D721Med (cell line): ENCODE measurements at places on chromosomes 5 and 9.

- DNase-seq, result no peak
These were observed 527.0 kb upstream of the TUSC1 start for GRCh38 chr9:26205261-26205660.

DNA sequence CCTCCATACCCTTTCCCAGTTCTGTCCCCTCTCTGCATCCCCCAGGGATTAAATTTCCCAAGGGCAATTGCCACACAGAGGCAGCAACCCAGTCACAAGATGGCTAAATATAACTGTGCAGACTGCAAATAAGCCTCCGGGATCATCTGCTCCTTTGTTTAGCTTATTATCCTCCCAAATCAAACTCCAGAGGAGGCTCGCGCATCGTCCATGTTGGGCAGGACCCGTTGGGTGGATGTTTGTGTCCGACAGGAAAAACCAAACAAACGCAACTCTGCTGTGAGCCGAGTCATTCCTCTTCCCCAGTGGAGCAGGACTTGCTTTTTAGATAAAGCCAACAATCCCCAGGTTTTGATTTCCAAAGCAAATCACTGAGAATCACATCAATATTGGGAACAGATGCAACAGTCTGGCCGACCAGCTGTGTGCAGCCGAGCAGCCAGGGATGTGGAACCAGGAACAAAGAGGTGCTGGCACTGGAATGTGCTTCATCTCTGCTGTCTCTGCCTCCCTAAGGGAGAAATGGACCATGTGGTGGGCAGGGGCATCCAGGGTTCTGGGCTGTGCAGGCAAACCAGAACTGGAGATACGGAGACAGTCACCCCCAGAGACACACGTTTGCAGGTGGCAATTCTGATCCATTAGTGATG lies 89.8 kb downstream of the PTTG1 start:
- DNase-seq, result no peak

DNA sequence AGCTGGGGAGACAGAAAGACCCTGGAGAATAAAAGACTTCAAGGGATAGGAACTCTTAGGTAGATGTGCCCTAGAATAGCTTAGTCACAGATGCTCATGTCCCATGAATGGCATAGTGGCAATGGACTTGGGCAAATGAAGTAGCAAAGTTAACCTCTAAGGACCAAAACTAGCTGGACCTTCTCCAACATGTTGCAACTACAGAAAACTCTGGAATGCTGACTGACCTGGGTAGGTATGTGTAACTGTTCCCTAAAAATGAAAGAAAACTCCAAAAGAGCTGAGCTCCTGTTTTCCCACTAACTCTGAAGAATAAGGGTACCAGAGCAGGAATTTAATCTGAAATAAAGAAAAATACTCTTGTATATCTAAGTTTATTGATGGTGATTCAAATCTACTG lies 12.5 kb upstream of the LPAR1 start:
- DNase-seq, result no peak

DNA sequence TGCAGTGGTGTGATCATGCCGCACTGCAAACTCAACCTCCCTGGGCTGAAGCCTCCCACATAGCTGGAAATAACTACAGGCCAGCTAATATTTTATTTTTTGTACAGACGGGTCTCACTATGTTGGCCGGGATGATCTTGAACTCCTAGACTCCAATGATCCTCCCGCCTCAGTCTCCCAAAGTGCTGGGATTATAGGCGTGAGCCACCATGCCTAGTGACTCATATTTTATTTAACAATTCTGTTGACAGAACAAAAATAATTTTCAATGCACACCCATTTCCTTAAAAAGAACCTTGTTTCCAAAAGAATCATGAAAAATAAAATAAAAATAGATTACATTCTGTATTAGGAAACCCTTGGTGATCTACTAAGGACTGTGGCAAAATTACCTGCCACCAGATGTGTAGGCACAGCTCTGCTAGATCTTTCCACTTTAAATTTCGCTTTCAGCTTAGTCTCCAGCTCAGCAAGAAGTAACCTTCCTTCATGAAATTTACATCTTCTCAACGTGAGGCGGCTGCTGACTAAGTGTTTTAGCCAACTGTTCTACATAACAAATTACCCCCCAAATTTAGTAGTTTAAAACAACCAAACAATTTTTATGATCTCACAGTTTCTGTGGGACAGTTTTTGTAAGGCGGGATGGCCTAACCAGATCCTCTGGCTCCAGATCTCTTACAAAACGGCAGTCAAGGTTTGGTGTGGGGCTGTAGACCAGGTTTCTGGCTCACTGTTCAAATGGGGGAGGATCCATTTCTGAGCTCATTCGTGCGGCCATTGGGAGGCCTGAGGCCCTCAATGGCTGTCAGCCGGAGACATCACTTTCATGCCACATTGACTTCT lies 32.6 kb upstream of the GOLPH3 start:
- no peak for DNase-seq

- no peak for DNase-seq
These were observed 292.5 kb downstream of the PARP8 start for GRCh38 chr5:50958852-50959457.

- DNase-seq, result no peak
These were observed 14.8 kb upstream of the MEF2C start for GRCh38 chr5:88897748-88898147.

- no peak for DNase-seq
These were observed 96.6 kb upstream of the DMRT1 start for GRCh38 chr9:744790-745484.

DNA sequence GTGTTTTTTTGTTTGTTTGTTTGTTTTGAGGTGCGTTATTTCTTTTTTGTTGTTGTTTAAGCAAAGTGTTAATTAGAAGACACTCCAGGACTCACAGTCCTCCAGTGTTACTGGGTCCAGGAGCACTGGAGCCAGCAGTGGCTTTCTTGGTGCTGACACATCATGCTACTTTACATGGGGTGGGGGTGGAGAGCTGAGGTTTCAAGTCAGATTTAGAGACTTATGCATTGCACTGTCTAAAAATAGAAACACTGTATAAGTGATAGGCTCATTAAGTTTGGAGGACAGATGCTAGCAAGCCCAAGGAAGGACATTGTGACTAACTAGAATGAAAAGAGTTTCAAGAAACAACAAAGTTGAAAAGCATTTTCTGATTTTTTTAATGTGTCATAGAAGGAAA lies 2209.2 kb downstream of the MAT2B start:
- no peak for DNase-seq

- no peak for DNase-seq
These were observed 124.5 kb downstream of the PDZD2 start for GRCh38 chr5:31763424-31763823.

DNA sequence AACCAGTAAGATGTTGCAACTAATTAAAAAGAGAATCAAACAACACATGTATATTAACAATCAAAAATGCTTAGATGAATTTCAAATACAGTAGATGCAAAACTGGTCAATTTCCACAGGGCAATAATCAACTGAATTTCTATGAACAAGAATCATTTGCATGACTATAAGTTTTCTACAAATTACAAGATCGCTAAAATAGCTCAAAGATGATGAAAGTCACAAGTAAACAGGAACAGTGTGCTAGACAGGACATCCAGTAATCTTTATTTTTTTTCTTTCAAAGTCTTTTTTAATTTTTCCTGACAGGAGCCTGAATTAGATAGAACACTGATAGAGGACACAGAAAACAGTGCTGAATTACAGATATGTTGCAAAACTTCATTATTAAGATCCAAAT lies 608.2 kb upstream of the DAB2 start:
- DNase-seq, result no peak

DNA sequence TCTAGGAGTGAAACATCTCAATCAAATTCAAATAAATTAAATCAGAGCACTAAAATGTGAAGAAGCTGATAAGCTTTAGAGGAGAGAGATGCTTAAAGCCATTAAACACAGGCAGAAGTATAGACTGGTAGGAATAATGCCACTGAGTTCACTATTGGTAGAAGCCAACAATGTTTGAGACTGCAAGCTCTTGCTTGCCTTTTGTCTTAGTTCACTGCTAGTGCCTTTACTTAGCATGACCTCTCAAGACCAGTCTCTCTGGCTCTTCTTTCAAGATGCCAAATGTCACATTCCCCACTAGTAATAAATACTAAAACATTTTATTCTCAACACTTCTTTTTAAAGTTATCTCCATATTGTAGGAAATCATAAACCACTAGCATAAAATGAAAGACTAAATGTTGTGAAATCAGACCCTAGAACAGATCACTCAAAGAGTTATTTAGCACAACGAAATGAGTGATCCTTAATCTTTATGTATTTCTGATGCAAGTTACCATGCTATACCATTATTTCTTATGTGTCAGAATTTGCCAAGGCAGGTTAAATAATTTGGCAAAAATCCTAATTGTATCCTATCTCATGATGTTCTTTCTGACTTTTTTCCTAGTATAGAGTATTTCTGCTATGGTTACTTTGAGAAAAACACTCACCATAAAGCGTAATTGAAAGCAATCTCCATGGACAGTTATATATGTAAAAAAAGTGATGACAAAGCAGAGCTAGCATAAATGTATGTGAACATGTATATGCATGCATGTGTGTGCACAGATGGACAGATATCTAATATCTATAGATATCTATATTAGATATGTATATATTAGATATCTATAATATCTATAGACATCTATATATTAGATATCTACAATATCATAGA lies 57.5 kb downstream of the PJA2 start:
- DNase-seq, result no peak

GRCh38 chr5:93578813-93579691 lies 2.0 kb downstream of the NR2F1-AS1 start:
- no peak for DNase-seq

DNA sequence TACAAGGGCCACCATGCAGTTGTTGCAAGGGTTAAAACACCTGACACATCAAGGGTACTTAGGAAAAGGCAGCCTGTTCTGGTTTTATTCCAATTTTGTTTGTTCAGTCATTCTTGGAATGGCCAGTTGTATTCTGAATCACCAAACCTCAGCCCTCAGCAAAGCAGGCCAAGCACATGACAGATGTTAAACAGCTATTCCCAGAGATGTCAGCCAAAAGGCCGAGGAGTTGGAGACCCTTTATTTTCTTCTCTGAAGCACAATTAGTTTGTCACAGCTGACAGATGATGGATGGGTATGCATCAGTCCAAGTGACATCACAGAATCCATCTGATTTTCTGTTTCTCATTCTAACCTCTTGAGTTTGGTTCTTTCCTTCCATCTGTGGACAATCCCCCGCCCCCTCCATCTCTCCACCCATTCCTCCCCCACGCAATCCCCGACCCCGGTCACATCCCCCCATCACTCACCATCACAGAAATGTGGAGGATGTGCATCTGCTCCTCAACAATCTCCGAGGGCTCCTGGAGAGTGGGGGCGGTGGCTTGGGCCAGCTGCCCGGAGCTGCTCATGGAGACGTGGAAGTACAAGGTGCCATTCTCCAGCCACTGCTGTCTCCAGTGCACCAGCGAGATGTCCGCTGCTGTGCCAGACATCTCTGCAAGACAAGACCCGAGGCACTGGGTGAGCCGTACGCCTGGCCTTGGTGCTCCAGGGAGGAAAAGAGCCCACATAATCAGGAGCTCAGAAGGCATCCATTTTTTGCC lies 123.8 kb downstream of the ASTN2 start:
- DNase-seq, result no peak

DNA sequence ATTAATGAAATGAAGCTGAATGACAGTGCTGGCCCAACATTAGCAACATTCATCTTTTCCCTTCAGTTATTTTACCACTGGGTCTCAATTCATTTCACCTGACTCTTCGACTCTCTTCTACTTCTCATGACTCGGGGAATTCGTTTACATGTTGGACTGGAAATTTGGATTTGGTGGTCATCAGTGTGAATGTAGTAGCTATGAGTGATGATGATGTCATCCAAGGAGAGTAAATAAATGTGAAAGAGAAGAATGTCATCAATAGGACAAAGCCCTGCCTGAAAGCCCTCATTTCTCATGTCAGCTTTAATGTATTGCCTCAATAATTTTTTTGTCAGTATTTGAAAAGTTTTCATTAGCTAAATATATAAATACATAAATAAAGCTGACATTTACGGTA lies 21.9 kb upstream of the CFAP95 start:
- no peak for DNase-seq

GRCh38 chr9:83754383-83754977 lies 46.7 kb upstream of the UBQLN1 start:
- no peak for DNase-seq

DNA sequence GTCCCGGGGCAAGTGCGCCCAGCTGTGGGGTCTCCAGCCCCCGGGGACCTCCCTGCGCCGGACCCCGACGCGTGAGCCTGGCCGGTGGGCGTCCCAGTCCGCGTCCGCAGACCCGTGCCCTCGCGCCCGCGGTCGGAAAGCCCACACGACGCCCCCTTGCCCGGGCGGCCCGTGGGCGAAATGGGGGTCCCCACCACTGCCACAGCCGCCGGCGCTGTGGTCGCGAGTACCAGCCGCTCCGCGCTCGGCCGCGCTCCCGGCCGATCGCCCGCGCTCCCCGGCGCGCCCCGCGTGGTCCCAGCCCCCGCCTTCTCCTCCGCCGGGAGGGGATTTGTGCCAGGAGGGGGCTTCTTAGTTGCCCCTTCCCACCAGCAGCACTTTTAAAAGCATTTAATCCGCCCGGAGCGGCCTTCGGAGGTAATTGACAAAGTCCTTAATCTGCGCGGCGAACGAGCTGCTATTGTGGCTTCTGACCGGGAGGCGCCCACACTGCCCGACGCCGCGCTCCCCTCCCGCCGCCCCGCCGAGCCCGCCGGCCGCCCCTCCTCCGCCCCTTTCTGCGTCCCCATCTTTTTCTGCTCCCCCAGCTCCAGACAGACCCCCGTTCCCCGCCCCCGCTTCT lies 469 bp upstream of the FIBCD1 start:
- DNase-seq, result no peak

GRCh38 chr5:6856653-6857052 lies 143.4 kb downstream of the TENT4A start:
- no peak for DNase-seq
